Sciatic nerve (tissue), 2 donors: ENCODE measurements at places on chromosomes 1 and 21. TPM values are rescaled to one million over a fixed set of nuclear protein-coding genes. Genes with fewer than 3 reads are reported as not detected.

DNA sequence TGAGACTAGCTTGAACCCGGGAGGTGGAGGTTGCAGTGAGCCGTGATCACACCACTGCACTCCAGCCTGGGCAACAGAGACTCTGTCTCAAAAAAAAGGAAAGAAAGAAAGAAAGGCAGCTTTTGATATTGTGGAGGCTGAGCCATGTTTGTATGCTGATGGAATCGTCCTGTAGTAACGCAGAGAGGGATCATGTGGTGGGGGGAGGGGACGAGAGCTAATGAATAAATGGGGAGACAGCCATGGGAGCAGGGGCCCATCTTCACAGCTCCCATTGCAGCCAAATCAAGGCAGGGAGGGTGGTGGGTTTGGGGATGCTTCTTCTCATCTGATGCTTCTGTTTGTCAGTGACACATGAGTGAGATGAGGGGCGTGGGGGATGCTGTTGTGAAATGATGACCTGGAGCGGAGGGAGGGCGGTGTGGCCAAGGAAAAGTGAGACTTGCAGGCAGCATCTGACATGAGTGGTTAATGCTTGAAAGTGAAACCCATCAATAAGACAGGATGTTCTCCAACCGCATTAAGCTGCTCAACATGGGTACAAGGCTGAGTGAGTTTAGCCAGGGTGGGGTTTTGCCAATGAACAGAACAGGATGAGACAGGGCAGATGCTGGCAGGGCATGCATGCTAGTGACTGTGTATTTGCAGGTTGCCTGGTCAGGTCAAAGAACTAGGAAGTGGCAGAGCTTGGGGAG lies 16.7 kb downstream of the SPATA21 start:
- no peak for DNase-seq

GRCh38 chr1:163509114-163509513 lies 187.4 kb downstream of the NUF2 start:
- DNase-seq, result no peak

- DNase-seq, result no peak
These were observed 143.3 kb downstream of the PLXNA2 start for GRCh38 chr1:208100906-208101305.

DNA sequence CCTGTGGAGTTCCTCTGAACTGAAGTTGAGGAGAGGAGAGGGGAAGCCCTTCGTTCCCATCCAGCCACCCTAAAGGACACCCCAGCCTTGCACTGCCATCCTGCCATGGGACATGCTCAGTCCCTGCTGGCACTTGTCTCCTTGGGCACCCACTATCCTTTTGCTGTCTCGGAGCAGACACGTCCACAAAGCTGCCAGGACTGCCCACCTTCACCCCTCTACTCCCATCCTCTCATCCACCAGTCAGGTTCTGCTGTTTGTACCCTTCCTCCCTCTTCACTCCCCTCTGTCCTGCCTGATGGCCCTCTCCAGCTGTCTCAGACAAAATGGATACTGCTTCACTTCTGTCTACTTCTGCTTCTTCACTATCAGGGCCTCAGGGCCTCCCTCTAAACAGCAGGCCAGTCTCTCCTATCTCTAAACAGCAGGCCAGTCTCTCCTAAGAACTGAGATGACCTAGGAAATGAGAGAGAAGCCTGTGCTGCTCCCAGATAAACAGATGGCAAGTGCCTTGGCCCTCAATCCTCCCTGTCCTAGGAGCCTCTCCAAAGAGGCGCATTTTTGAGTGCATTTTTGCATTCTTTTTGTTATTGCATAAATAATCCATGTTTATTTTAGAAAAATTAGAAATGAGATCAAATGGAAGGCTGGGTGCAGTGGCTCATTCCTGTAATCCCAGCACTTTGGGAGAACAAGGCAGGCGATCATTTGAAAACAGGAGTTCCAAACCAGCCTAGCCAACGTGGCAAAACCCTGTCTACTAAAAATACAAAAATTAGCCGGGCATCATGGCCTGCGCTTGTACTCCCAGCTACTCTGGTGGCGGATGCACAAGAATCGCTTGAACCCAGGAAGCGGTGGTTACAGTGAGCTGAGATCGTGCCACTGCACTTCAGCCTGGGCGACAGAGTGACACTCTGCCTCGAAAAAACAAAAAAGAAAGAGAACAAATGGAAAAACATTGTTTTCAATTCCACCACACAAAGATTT lies 4.4 kb upstream of the PYCR2 start:
- no peak for DNase-seq

DNA sequence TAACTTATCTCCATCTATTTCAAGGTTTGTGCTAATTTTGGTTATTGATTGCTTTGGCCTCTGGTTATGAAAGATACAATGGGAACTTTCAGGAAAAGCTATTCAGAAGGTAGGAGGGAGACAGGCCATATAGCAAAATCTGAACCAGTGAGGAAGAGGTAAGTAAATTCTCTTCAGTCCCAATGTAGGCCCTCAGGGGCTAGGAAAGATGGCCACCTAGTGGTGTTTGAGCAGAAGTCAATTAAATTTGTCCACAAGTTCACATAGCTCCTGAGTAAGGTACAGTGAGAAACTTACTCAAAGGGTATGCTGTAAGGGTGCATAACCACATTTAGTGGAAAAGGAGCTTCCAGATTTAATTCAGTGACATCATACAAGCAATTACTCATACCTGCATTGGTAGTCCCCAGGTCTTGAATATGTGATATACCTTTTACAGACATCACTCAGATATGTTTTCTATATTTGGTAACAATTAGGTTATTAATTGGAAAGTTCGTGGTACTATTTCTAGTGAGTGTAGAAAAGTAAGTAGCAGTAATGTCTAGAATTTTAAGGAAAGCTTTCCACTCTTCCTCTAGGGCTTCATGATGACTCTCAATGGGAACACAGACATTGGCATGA lies 21.4 kb upstream of the FMO1 start:
- no peak for DNase-seq

DNA sequence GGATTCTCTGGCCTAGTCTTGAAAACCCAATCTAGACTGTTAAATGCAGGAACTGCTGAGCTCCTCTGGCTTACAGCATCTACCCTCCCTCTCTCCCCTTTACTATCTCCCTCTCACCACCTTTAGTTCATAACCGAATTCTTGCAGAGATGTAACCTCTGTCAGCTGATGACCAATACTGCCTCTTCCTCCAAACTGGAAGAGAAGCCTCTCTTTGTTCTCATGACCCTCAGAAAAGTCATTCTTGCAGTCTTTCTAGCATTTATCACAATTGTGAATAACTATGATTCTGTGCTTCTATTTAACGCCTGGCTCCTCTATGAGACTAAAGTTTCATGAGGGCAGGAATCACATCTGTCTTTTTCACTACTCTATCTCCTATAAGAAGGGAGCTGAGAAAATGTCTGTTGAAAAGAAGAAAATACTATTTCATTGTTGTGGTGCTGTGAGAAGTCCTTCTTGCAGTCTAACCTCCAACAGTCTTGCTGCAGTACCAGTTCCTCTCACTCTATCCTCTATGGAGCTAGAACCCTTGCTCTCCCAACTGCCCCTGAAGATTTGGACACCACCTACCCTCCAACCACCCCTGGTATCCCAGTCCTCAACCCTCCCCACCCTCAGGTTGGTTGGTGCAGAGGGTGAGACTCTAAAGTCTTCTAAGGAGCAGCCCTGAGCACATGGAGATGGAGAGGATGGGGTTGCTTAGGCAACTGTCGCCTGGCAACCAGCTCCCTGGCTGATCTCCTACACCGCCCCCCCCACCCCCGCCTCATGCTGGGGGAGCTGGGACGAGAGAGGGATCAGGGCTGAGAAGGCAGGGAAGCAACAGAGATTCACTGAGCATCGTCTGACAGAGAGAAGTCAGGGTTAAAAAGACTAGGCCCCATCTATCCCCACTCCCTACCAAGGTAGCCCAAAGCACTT lies 13.9 kb downstream of the MEF2D start:
- DNase-seq, result no peak

DNA sequence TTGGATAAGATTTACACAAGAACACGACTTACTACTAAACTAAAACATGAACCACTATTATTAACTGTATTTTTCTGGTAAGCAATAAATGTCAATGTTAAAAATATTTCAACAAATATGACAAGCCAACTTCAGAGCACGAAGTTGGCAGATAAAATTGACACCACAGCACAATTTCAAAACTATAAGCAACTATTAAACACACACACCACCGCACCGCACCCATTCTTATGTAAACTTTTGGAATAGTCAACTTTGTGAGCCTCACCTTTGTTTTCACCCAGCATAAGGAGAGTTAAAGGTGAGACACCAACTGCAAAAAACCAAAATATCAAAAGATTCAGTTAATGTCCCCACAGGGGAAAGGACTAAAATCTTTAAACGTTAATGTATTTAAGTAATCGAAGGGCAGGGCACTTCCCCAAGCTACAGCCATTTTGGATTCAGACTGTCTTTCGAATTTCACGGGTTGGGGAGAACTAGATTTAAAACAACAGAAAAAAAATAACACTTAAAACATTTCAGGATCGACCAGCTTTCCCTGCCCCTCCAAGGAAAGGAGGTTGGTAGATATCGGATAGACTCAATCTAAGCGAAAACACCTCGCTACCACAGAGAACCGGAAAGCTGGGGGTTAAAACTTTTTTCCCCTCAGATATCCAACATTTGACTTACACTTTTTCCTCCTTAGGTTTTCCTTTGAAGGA lies 872 bp downstream of the GPBP1L1 start:
- no peak for DNase-seq

DNA sequence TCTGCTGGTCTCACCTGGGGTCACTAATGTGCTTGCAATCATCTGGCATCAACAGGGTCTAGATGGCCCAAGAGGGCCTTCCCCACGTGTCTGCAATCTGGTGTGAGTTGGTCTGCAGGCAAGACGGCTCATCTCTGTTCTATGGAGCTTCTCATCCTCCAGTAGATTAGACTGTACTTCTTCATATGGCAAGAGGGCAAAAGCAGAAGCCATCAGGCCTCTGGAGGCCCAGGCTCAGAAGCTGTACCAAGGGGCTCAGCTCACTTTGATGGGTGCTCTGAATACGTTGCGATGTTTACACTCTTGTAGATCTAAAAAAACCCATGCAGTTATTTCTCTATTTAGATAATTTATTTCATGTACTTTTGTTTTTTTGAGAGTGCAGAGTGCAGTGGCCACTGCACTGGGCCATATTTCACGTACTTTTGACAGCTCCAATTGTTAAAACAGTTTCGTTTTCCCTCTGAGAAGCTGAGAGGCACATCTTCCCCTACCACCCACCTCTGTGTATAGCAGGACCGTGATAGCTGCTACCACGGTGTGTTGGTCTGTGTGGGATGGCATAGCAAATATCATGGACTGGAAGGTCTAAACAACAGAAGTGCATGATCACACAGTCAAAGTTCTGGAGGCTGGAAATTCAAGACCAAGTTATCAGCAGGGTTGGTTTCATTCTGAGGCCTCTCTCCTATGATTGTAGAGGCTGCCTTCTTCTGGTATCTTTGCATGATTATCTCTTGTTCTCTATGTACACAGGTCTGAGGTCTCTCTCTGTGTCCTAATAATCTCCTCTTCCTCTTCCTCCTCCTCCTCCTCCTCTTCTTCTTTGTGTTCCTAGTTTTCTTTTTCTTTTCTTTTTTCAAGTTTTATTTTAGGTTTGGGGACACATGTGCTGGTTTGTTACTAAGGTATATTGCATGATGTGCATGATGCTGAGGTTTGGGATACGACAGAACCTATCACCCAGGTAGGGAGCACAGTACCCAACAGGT lies 17.0 kb downstream of the CITED4 start:
- DNase-seq, result no peak

Gene MYOG
- not detected for total RNA-seq

Gene GIPC2
- 4.0 TPM for total RNA-seq

Gene FAM131C
- total RNA-seq, result not detected

Gene FNDC5
- total RNA-seq, result 1.6 TPM

Gene PCP4
- 8.5 TPM for total RNA-seq
